ENCODE measurements at places on chromosomes 3 and 15. TPM values are rescaled to one million over a fixed set of nuclear protein-coding genes. Genes with fewer than 3 reads are reported as not detected.

Gene MAP6D1
- 5.2 TPM for total RNA-seq

Gene LTF
- 3.0 TPM for total RNA-seq

Gene GOLGA8R
- 0.49 TPM for total RNA-seq

Gene TRH
- total RNA-seq: 4.4 TPM

Gene GATM
- total RNA-seq: 120 TPM

Gene CCDC13
- 2.7 TPM for total RNA-seq

Gene SKOR1
- total RNA-seq: 0.25 TPM

Gene GOLGA8G
- not detected for total RNA-seq

Gene SNURF
- 18.2 TPM for total RNA-seq

Gene NSMCE3
- total RNA-seq: 9.6 TPM

Gene DCP1A
- total RNA-seq: 13.3 TPM

Gene WNT5A
- total RNA-seq: 8.1 TPM

Gene GUCA1C
- total RNA-seq: not detected

Gene INSYN1
- 24.1 TPM for total RNA-seq

Gene PLCL2
- 73.0 TPM for total RNA-seq

Gene PRSS50
- 0.25 TPM for total RNA-seq

Gene SPATA12
- not detected for total RNA-seq

Gene MUC20
- total RNA-seq: 2.5 TPM

Gene VWA5B2
- total RNA-seq: 1.7 TPM

Gene GOLGA8M
- 0.25 TPM for total RNA-seq

Gene CLRN1
- total RNA-seq: not detected

Gene KCNAB1
- 19.9 TPM for total RNA-seq

Gene LRTM1
- not detected for total RNA-seq

Gene GDPGP1
- total RNA-seq: 4.4 TPM

Gene DZIP3
- 49.9 TPM for total RNA-seq

Gene GASK1A
- 4.9 TPM for total RNA-seq

Data from temporal lobe (tissue), 4 donors.